T-helper 2 cell treated with Interferon-gamma antibody and Interleukin-4, amounts not matched to agents 5 μg/mL and 100 μg/mL, for 36 hours (primary cell): ENCODE measurements at places on chromosomes 7 and 10.

- no peak overlapping the region for H3K27ac ChIP-seq
- no peak for DNase-seq
- H3K36me3 ChIP-seq: no peaks in the 10 kb centered on the region
Observed at GRCh38 chr10:78579995-78580394, 488.8 kb upstream of the ZMIZ1 start.

DNA sequence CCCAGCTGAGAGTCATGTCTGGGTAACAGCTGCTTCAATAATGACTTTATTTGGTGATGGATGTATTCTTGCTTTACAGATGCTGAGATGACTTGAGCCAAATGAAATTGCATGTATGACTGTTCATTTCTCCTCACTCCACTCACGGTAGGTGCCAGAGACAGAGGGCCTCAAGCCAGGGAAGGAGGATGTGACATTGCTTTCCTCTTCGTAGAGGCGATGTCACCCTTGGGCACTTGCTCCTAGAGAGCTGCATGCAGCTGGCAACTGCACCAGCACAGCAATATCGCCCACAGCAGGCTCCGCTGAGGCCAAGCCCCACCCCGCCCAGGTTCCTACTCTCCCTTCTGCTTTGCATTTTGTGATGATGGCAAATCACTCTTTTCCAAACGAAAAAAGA is 116.6 kb upstream of the AOAH start:
- H3K36me3 ChIP-seq: peaks cover 11% of the 10 kb centered on the region
- no peaks in the 10 kb centered on the region for H3K27me3 ChIP-seq
- no peak overlapping the region for H3K27ac ChIP-seq

GRCh38 chr10:122553341-122553740 is 7.2 kb upstream of the DMBT1 start:
- H3K27ac ChIP-seq: no peak overlapping the region
- H3K36me3 ChIP-seq: no peaks in the 10 kb centered on the region
- H3K4me3 ChIP-seq: no peak overlapping the region
- peaks cover 6% of the 10 kb centered on the region for H3K4me1 ChIP-seq

GRCh38 chr10:92213049-92213448 is 77.8 kb downstream of the CPEB3 start:
- no peaks in the 10 kb centered on the region for H3K36me3 ChIP-seq
- H3K4me1 ChIP-seq: peaks cover 11% of the 10 kb centered on the region
- DNase-seq: no peak
- H3K27me3 ChIP-seq: peaks cover 22% of the 10 kb centered on the region
- H3K4me3 ChIP-seq: peak overlapping the region; percentile 1

DNA sequence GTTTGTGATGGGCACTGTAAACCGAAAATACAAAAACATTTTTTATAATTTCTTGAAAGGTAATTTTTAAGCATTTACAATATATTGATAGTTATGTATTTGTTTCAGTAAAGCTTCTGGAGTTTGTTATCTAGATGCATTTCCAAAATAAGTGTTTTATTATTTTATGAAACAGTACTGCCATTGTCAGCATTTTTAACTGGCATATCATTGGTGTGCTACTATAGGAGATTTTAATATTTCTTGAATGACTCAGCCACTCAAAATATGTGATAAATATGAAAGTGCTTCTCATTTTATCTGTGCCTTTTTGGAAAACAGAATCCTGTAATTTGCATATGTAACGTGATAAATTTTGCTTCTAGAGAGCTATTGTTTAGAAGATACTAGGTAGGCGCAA is 97.9 kb downstream of the ANKIB1 start:
- DNase-seq: no peak
- peaks cover 17% of the 10 kb centered on the region for H3K36me3 ChIP-seq
- H3K27ac ChIP-seq: no peak overlapping the region
- no peaks in the 10 kb centered on the region for H3K27me3 ChIP-seq
- no peak overlapping the region for H3K4me3 ChIP-seq

DNA sequence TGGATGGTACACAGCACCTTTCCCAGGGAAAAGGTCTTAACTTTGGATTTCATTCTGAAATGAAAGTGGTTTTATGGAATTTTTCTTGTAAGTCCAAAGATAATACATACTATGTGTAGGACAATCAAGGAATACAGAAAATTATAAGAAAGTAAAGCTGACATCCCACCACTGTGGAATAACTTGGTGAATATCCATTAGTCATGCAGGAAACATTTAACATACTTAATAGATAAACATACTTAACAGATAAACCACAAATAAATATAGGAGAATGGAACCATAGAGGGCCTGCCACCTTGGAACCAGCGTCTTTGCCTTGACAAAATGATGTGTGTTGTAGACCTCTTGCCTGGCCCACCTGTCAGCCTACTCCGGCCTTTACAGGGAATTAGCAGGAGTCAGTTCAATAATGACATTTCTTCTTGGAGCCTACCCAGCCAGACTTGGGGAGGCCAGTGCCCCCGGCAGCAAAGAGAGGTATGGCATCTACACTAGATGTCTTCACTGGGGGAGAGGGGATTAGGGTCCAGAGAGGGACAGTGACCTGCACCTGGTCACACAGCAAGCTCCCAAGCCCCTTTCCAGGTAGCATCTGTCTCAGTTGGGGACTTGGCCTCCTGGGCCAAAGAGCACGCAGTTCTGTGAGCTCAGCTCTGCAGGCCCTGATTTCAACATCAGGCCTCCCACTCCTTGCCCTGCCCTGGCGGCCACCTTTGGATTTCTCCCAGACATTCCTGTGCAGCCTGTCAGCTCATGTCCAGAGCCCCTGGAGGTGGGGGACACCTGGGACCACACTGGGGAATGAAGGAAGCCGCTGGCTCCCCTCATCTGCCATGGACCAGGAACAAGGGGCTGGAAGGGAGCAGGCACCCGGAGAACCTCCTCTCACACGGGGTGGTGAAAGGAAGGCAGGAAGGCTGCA is 112.6 kb upstream of the PPIF start:
- no peak overlapping the region for H3K4me3 ChIP-seq
- H3K27me3 ChIP-seq: peaks cover 3% of the 10 kb centered on the region
- H3K27ac ChIP-seq: no peak overlapping the region
- no peak for DNase-seq

- no peak overlapping the region for H3K4me3 ChIP-seq
- no peak overlapping the region for H3K27ac ChIP-seq
- H3K4me1 ChIP-seq: peaks cover 7% of the 10 kb centered on the region
- H3K36me3 ChIP-seq: peaks cover 30% of the 10 kb centered on the region
Observed at GRCh38 chr10:102726274-102726673, 11.8 kb downstream of the SFXN2 start.

DNA sequence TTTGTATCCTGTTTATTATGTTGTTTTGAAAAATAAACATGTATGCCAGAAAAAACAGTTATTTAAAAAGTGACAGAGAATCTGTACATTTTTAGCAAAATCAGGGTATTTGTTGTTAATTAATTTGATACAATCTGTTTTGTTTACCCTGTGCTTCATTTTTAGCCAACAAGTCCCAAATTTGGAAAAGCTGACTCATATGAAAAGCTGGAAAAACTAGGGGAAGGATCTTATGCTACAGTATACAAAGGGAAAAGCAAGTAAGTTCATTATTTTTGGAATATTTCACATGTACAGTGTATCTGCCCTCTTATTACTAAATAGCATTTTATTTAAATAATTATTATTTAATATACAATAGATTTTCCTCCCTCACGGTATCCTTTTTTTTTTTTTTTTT is 151.4 kb downstream of the CDK14 start:
- H3K4me3 ChIP-seq: no peak overlapping the region
- DNase-seq: no peak
- H3K36me3 ChIP-seq: no peaks in the 10 kb centered on the region
- H3K27me3 ChIP-seq: no peaks in the 10 kb centered on the region
- H3K27ac ChIP-seq: no peak overlapping the region
- no peaks in the 10 kb centered on the region for H3K4me1 ChIP-seq

- DNase-seq: no peak
- H3K36me3 ChIP-seq: no peaks in the 10 kb centered on the region
- no peak overlapping the region for H3K27ac ChIP-seq
- no peak overlapping the region for H3K4me3 ChIP-seq
Observed at GRCh38 chr10:25966844-25967243, 32.8 kb downstream of the MYO3A start.

- H3K4me3 ChIP-seq: no peak overlapping the region
- DNase-seq: no peak
- peaks cover 6% of the 10 kb centered on the region for H3K4me1 ChIP-seq
- H3K27me3 ChIP-seq: peaks cover 2% of the 10 kb centered on the region
- peaks cover 5% of the 10 kb centered on the region for H3K36me3 ChIP-seq
- H3K27ac ChIP-seq: no peak overlapping the region
Observed at GRCh38 chr10:132606536-132607316, 69.1 kb downstream of the INPP5A start.

- peaks cover 4% of the 10 kb centered on the region for H3K4me1 ChIP-seq
- H3K4me3 ChIP-seq: no peak overlapping the region
- no peaks in the 10 kb centered on the region for H3K36me3 ChIP-seq
- no peak for DNase-seq
Observed at GRCh38 chr7:95922191-95922590, 149.8 kb downstream of the DYNC1I1 start.

DNA sequence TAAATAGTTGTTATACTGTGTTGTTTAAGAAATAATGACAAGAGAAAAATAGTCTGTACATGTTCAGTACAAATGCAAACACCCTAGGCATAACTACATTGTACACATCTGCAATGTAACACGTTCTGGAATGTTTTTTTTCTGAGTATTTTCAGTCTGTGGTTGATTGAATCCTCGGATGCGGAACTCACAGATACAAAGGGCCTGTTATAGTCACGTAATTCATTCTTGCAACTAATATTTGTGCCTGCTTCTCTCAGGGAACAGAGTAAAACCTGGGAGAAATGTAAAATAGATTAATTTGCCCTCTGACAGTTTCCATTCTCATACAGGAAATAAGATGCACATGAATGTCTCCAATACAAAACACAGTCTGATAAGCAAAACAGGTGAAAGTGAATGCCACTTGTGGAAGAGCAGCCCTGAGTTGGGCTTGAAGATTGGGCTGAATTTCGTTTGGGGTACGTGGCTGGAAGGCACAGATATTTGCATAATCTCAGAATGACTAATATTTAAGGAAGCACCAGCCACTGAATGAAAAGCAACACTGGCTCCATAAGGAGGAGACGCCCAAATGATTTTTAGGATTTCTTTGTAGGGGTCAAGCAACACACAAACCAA is 19.1 kb downstream of the DENND2A start:
- no peaks in the 10 kb centered on the region for H3K4me1 ChIP-seq
- H3K27me3 ChIP-seq: peaks cover 11% of the 10 kb centered on the region
- H3K36me3 ChIP-seq: no peaks in the 10 kb centered on the region
- H3K27ac ChIP-seq: no peak overlapping the region
- DNase-seq: no peak

DNA sequence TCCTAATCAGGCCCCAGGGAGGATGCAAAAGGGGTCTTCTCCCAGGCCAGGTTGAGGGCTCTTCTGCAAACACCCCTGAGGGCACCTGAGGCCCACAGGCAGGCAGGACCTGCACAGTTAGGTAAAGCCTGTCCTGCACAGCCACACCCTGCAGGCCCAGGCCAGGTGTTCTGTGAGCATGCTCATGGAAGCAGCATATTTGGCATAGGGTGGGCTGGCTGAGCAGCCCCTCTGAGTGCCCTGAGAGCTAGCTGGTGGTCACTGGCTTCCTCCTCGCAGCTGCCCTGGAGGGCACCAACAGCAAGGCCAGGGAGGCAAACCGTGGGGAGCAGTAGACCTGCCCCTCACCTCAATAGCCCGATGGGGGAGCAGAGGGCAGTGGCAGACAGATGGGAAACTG is 3.7 kb upstream of the RET start:
- H3K27me3 ChIP-seq: peaks cover 17% of the 10 kb centered on the region
- H3K4me3 ChIP-seq: no peak overlapping the region
- H3K4me1 ChIP-seq: peaks cover 4% of the 10 kb centered on the region
- no peak for DNase-seq
- no peak overlapping the region for H3K27ac ChIP-seq
- H3K36me3 ChIP-seq: no peaks in the 10 kb centered on the region

GRCh38 chr10:110600487-110601101 is 33.1 kb downstream of the SMC3 start:
- peaks cover 51% of the 10 kb centered on the region for H3K36me3 ChIP-seq
- H3K4me3 ChIP-seq: no peak overlapping the region
- DNase-seq: peak; percentile 23
- H3K27me3 ChIP-seq: no peaks in the 10 kb centered on the region
- H3K27ac ChIP-seq: no peak overlapping the region
- no peaks in the 10 kb centered on the region for H3K4me1 ChIP-seq

GRCh38 chr10:63071145-63071544 is 62.0 kb upstream of the NRBF2 start:
- H3K4me3 ChIP-seq: no peak overlapping the region
- H3K4me1 ChIP-seq: peaks cover 9% of the 10 kb centered on the region
- H3K36me3 ChIP-seq: no peaks in the 10 kb centered on the region
- no peak overlapping the region for H3K27ac ChIP-seq
- no peak for DNase-seq

DNA sequence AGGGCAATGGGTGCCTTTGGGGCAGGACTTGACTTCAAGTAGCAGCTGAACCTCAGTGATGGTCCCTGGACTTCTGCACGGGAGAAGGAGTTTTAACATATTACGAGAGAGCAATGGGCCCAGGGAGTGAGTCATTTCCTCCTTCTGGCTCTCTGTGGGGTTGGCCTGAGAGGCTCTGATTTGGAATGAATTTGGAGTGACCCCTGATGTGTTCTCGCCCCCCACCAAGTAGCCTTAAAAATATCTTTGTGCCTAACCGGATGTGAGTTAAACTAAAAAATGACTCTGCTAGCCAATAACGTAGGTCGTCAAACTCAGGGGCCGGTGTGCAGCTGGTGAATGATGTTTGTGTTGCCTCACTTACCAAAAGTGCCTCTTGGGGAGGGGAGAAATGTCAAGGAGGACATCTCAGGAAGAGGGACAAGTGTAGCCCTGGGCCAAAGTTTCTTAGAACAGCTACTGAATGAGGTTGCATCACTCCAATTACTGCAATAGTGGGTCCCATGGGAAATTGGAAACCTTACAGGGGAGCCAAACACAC is 656.6 kb downstream of the INHBA start:
- DNase-seq: no peak
- no peaks in the 10 kb centered on the region for H3K4me1 ChIP-seq
- no peak overlapping the region for H3K4me3 ChIP-seq
- no peak overlapping the region for H3K27ac ChIP-seq
